ENCODE measurements at places on chromosomes 12 and 14.

- no peak for DNase-seq
Measured at GRCh38 chr12:25812295-25812694, 146.2 kb upstream of the RASSF8 start.

DNA sequence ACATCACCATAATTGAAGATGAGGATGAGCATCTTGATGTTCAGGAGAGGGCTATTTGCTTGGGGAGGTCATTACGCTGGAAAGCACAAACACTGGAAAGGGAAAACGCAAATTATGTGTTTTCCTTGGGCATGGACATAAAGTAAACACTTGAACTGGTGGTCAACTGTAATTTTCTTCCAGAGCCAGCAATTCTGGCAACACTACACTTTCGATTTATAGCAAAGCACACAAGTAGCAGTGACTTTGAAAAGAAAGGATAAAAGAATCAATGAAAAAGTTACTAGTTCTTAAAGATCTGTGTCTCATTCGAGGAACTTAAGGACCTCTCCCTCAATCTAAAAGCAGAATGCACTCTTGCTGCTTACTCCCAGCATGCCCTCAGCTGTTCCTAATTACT is 2.2 kb downstream of the CLEC14A start:
- no peak for DNase-seq

GRCh38 chr12:44972746-44973421 is 78.0 kb downstream of the DBX2 start:
- no peak for DNase-seq

DNA sequence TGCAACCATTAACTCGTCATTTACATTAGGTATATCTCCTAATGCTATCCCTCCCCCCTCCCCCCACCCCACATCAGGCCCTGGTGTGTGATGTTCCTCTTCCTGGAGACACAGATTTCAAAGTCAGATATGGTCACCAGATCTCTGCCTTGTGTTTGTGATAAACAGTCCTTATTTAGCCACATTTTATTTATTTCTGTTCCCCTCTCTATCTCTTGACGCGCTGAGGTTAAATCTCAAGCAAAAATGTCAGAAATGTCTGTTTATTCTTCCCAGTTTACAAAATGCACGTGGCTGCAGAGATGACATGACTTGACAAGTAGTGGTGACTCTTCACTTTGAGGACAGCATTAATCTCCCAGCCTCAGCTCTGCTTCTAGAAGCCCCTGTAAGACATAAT is 11.5 kb upstream of the RASSF3 start:
- DNase-seq = no peak

GRCh38 chr12:125340791-125341190 is 275.6 kb downstream of the AACS start:
- DNase-seq = peak; percentile 7

- DNase-seq = no peak
Measured at GRCh38 chr12:93184672-93185368, 192.9 kb upstream of the NUDT4 start.

DNA sequence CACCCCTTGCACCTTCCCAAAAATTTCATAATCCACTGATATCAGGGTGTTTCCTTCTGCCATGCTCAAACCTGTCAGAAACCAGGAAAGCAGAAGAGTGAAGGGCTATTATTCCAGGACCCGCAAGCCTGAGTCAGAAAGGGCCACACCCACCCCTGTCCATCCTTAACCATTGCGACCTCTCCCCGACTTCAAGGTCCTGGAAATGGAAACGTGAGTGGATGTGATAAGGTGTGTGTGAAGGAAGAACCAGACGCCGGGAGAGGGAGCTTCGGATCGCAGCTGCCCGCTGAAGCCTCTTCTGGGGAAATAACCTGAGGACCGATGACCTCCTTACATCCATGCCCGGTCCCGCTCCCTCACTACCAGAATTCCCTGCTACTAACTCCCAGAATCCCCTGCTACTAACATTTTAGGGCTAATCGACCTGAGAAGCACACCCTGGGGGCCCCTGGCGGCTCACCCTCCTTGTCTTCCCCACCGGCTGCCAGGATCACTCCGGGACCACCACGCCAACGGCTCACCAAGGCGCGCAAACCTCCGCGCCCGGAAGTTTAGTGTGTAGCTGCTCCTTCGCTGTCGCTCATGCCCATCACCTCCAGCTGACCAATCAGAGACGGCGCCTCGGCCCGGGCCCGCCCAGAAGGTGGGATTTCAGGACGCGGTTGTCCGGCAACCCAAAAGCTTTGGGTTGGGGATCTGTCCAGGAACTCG is at the start of gene ACYP1:
ACYP1 (minus strand) TSS at position 534 of the 714 bp plus-strand sequence; CDS start at position 63, 471 bp downstream.
- DNase-seq = peak; percentile 39

DNA sequence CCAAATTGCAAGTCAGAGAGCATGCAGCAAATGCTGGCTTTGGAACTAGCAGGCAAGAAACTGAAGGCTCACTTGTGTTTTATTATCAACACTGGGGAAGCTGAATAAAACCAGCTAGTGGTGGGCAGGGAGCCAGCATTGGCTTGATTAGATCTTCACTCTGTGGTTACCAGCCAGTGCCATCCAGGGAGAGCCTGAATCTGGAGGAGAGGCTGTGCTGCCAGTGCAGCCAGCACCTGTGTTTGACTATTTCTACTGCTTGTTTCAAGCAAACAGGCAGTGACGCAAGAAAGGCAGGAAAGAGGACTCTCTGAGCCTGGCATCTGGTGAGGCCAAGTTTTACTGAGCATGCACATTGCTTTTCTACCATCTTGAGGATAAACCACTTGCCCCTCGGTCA is 247.0 kb downstream of the PHLDA1 start:
- DNase-seq = no peak

DNA sequence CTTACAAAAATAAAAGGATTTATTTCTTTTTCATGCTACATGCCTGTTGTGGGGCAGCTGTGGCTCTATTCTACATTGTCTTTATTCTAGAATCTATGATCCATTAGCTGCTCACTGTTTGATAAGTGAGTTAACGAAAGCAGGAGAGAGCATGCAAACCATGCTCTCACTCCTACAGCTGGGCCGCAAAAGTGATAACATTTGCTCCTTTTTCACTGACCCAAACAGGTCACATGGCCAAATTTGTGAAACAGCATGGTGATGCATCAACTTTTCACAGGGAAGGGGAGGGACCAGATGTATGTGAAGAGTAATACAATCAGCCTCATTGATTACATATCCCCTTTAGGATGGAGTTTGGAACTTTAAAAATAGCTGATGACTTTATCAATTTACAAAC is 456.9 kb upstream of the SYT1 start:
- DNase-seq = no peak

DNA sequence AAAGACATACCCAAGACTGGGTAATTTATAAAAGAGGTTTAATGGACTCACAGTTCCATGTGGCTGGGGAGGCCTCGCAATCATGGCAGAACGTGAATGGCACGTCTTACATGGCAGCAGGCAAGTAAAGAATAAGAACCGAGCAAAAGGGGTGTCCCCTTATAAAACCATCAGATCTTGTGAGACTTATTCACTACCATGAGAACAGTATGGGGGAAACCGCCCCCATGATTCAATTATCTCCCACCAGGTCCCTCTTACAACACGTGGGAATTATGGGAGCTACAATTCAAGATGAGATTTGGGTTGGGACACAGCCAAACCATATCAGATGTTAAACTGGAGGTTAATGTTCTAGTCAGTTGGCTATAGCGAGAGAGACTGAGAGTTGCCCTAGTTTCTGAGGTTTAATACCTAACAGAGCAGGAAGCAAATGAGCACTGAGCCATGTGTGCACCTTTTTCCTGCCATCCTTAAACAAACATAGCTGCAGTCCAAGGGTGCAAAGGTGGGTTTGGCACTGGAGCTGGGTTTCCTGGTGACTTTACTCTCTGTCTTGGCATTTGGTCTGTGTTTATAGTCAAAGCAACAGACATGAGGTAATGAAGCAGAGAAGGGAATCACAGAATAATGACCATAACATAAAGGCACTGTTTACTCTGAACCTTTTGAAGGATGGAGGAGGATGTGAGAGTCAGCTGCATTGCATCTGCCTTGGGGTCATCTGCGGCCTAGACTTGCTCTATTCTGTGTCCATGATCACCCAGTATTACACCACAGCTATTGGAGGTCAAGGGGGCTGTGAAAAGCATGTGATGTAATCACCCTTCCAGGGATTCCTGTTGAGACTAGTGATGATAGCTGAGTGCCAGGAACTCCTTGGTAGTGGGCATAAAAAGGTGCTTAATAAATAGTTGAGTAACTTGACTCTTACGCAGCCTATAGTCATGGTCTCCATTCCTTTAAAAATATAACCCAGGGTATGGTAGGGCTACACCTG is 83.6 kb upstream of the USP44 start:
- no peak for DNase-seq

DNA sequence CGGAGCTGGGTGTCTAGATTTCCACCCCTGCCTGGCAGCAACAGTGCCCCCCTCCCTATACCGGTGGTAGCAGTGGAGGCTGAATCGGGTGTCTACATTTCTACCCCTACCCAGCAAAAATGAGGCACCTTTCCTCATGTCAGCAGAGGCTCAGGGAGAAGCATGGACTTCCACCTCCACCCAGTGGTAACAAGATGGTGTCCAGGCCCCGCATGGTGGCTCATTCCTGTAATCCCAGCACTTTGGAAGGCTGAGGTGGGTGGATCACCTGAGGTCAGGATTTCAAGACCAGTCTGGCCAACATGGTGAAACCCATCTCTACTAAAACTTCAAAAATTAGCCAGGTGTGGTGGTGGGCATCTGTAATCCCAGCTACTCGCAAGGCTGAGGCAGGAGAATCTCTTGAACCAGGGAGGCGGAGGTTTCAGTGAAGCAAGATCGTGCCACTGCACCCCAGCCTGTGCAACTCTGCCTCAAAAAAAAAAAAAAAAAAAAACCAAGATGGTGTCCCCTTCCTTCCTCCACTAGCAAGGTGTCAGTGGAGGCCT is 35.5 kb upstream of the OR5AU1 start:
- DNase-seq = no peak

GRCh38 chr12:24595652-24596235 is 353.2 kb downstream of the BCAT1 start:
- DNase-seq = no peak

- no peak for DNase-seq
Measured at GRCh38 chr14:105052110-105052458, 13.1 kb downstream of the GPR132 start.

GRCh38 chr12:105418229-105418628 is 87.7 kb downstream of the C12orf75 start:
- DNase-seq = no peak

DNA sequence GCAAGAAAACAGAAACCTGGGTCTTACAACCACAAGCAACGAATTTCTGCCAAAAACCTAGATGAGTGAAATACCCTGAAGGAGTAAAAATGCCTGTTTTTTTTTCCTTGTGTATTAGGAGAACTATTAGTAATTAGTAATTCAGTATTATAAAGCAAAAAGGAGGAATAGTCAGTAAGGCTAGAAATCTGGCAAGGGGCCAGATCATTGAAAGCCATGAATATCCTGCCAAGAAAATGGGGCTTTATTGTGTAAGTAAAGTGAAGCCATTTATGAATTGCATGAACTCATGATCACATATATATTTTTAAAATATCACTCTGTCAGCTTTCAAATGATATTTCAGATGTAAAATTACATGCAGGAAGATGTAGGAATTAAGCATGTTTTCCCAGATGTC is 57.9 kb downstream of the TXNDC16 start:
- DNase-seq = no peak

DNA sequence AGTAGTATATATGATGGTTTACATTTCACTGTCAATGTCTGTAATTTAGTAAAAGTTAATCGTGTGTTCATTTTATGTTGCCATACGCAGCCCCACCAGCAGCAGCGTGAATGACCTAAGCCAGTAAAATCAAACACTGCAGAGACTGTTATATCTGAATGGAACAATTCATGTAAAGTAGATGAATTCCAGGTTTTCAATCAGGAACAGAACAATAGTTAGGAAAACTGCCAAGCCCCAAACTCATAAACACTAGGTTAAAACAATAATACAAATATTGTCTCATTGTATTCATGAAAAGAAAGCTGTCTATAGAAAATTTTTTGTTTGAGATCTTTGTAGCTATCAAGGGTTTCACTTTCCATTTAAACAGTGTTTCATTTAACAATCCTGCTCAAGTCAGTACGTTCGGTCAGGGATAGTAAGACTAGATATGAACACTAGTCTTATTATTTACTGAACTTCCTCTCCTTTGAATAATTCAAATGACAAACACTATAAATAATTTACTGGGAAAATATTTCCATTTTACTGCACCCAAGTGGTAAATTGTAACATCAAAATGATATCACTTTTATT is 256.8 kb upstream of the FLRT2 start:
- DNase-seq = no peak

DNA sequence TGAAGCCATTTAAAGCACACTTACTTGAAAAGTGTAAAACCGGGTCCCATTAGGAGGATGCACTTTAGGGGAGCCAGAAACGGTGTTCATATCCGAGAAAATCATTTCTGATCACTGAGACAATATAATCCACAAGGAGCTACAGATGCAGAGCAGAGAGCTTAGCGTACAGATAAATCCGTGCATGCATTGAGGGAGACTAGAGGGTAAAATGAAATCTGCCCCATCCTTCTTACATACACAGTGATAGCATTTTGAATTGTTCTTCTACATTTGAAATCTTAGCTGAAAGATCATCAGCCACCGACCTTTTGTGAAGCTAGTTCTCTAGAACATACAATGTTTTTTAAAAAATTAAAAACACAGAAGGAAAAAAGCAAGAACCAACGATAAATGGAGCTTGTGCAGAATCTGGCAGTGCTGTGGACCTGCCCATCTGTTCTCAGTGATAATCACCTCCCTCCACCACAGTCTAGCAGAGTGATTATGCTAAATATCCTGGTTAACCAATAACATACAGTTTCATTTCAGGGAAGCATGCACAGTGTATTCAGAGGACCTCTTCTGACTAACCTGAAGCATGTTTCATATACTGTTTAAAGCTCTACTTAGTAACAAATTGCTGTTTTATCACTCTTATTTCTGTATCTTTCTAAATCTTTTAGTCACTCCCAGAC is 161.1 kb downstream of the PPFIA2 start:
- no peak for DNase-seq

DNA sequence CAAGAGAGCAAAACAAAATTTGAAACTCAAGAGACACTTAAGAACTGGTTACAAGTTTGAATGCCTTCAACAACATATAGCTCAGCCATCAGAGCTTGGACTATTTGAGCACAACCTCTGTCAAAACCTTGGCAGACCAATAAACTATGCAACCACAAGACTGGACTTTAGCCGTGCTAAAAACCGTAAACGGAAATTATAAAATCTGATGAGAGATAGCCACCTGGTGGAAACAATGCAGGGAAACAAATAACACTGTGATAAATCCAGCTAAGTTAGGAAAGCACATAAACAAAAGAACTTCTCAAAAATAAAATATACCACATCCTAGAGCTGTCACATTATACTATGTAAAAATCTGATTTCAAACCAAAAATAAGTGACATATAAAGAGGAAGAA is 1074.2 kb upstream of the NOVA1 start:
- DNase-seq = no peak

GRCh38 chr14:102594514-102595175 is 2.2 kb downstream of the RCOR1 start:
- DNase-seq = no peak

GRCh38 chr14:90342327-90342726 is 10.6 kb upstream of the NRDE2 start:
- DNase-seq = no peak
